ENCODE measurements at places on chromosomes 12 and 14.

- DNase-seq = no peak
Observed at GRCh38 chr12:3281588-3282383, 204.6 kb downstream of the TSPAN9 start.

- no peak for DNase-seq
Observed at GRCh38 chr12:105256921-105257320, 20.9 kb upstream of the APPL2 start.

GRCh38 chr14:72850360-72850759, 43.5 kb downstream of the DPF3 start:
- no peak for DNase-seq

DNA sequence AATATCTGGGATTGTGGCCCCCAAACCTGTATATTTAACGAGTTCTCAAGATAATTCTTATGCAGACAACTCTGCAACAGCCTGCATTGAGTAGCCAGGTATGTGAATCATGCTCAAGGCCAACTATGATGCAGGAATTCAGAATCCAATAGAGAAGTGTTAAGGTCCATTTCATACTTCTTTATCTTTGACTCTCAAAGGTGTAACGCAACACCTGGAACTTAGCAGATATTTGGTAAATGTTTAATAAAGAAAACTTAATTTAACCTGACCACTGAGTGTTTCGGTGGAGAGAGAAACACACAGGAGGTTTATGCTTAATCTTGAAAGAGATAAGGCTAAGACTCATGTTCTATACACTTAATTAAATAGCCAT, 156.5 kb upstream of the PLEKHG7 start:
- DNase-seq = no peak

GRCh38 chr12:109619002-109619604, 45.5 kb downstream of the MVK start:
- no peak for DNase-seq

DNA sequence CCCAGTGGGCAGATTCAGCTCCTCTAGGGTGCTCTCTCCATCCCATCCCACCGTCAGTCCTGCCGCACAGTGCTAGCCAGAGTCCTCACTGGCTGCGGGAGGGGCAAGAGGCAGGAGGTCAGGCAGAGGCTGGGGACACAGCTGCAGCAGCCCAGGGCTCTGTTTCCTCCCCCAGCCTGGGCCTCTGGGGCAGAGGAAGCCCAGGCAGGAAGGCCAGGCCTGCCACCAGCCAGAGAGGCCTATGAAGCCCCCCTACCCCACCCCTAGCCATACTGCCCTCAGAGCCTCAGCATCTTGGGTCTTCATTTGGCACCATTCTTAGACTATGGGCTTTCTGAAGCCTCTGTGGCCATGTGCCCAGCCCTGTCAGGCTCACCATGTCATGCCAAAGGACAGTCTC, 3.4 kb downstream of the ACVRL1 start:
- DNase-seq = peak; percentile 40

GRCh38 chr12:67968321-67968720, 20.9 kb upstream of the IFNG-AS1 start:
- DNase-seq = no peak

- DNase-seq = no peak
Observed at GRCh38 chr14:104120281-104120741, 18.1 kb upstream of the KIF26A start.

- DNase-seq = no peak
Observed at GRCh38 chr12:132638541-132639408, 20.2 kb downstream of the P2RX2 start.

Data from right forelimb (tissue), 1 donor.